Activated naive CD4-positive, alpha-beta T cell (primary cell): ENCODE measurements at places on chromosomes 5 and 9.

GRCh38 chr9:124428751-124429529, 13.7 kb upstream of the PSMB7 start:
- DNase-seq = no peak

DNA sequence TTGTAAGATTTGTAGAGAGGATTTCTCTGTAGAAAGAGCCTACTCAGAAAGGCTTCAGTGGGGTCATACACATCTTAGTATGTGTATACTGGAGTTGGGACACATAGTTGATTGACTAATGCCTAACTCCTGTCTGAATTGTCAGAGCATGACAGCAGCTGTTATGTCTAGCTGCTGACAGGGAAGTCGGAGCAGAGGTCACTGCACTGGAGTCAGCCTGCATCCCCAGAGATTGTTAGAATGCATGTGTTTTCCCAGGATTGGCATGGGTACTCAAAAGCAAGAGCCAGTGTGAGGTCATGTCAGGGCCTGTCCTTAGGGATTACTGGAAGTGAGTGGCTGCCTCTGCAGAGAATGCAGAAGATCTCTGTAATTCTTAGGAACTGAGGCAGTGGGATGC, 82.7 kb downstream of the ITGA1 start:
- no peak for DNase-seq

DNA sequence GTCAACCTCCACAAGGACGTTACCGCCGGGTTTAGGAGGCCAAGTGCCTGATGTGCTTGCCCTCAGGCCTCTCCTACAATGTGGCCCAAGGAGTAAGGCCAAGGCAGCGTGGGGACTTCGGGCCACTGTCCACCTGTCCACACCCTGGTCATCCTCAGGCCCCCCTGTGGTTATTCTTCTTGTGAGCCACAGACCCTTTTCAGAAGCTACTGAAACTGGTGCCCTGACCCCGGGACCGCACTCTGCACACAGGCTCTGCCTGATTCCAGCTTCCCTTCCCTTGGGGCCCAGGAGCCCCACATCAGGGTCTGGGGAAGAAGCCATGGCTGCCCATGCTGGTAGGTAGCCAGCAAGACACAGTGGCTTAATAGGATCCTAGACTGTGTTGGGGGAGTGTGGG, 128.8 kb downstream of the OLFM1 start:
- no peak for DNase-seq

GRCh38 chr9:2263111-2263510, 248.0 kb downstream of the SMARCA2 start:
- no peak for DNase-seq

GRCh38 chr9:100590481-100590880, 12.6 kb downstream of the CAVIN4 start:
- DNase-seq = no peak

DNA sequence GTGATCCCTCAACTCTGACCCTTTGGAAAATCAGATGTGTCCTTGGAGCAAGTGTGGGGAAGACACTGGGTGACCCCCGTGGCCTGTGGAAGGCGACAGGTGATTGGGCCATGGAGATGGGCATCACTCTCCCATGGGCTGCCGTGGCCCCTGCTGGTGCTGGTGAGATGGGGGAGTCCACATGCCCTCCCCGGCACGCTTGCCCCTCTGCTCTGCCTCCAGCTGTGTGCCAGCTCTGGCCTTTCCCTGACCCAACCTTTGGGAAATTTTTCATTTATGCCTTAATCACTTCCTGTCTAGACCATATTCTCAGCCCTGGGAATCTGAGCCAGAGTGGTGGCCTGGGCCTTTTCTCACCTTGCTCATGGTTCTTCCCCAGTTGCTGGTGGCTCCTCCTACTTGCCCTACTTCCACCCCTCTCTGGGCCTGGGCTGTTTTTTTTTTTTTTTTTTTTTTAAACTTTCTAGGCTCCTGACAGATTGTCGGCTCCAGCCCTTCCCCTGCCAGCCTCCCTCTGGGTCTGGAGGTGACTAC, 56.6 kb downstream of the RGS3 start:
- DNase-seq = no peak

DNA sequence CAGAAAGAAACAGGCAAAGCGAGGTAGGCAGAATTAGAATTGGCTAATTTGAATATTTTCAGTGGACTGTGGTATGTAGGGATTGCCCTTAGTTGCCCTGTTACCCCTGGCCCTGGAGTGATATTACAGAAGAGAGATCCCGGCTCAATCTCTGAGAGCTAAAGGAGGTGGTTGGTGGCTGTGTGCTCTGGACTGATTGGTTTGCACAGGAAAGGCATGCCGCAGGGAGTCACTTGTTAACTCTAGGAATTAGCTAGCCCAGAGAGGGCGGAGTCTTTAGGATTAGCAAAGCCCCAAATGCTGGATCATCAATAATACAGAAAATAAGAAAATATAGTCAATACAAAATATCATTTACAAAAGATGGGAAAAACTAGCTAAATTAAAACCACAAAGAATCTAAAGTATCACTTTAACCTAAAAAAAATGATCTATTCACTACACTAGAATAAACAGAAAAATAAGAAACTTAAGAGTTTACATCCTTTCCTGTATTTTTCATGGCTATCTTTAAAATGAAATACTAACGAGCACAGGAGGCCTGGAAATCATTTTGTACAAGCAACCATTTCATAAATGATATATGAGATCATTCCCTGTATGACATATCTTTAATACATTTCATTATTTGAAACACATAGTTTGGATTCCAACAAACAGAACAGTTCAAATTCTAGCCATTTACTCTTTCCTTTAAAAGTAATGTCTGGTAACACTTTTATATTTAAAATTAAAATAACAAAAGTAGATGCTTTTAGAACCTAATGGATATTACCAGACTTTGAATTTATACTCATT, 71.1 kb downstream of the GNAQ start:
- no peak for DNase-seq

- no peak for DNase-seq
Observed at GRCh38 chr5:6716629-6717149, 3.5 kb downstream of the TENT4A start.

DNA sequence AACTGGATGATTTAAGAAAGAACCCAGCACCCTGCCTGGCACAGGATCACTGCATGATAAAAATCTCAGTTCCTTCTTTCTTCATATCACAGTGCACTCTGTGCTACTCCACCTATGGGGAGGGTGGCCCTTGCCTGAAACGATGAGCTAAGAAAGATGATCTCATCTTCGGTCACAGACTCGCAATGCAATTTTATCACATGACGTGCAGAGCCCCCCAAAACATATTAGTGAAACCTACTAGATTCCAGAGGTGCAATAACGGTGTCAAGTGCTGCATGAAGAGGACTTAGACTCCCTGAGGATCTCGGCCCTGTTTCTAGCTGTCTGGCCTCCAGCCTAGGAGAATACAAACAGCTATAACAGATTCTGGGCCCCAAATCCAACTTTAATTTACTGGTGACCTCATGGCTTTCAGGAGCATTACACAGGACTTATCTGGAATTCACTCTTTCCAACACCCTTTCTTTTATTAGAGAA, 104.0 kb downstream of the EBF1 start:
- no peak for DNase-seq

DNA sequence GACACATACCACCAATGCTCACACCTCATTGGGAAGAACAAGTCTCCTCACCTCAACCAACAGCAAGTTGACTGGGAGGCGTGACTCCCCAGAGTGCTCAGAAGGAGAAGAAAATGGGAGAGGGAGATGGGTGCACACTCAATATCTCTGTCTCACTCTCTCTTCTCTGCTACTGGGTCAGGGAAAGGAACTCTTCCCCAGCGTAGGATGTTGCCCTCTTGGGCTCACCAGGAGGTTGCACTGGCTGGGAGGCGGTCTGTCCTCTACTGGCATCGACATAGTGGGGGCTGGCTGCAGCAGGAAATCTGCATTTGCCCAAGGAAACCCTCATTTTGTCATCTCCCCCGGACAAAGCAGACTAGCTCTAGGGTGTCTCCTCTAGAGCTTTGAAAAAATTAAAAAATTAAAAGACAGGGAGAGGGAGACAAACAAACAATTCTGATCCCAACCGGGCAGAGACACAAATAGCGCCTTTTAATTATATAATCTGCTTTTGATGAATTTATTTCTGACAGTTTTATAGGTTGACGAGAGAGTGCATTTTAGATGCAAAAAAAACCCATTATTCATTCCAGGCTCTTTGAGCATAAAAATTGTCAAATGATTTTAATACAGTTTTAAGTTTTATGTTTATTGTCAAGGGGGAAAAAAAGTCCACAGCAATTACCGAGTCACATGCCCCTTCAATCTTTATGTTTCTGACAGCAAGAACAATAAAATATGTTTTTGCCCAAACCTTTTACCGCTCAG, 179.3 kb upstream of the MVB12B start:
- no peak for DNase-seq

DNA sequence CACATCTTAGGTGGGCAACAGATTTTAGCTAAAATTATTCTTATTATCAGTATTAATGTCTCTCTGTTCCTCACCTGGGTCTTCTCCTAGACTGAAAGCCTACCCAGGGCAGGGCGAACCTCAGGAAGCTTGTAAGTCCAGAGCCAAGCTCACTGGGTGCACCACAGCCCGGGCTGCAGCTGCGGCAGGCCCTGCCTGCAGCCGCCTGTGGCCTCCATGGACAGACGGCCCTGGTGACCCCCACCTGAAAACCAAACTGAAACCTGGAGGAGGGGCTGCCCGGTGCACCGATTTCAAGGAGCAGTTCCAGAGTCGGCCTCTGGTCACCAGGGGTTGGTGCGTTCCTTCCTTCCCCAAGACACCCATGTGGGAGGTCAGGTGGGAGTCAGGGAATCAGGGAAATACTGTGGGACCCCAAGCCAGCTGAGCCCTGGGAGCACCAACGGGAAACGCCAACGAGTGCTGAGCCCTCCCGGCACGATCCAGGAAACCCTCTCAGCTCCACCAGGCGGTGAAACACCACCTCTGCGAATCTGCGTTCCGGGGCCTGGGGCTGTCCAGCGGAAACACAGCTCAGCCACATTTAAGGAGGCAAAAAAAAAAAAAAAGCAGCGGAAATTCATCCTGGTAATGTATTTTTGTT, 68.6 kb upstream of the PPP1R26 start:
- no peak for DNase-seq

DNA sequence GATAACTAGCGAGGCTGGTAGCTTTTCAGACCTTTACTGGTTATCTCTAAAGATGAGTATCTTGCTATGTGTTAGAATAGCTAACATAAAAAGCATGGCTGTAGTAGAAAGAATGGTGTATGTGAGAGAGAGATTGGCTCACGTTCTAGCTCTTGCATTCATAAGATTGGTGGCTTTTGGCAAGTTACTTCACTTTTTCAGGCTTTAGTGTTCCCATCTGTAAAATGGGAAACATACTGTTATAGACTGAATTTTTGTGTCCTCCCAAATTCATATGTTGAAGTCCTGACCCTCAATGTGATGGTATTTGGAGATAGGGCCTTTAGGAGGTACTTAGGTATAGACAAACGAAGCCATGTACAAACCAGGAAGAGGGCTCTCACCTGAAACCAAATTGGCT, 302.4 kb upstream of the KLF4 start:
- DNase-seq = no peak

GRCh38 chr9:84297162-84297821, 43.3 kb downstream of the SLC28A3 start:
- no peak for DNase-seq

DNA sequence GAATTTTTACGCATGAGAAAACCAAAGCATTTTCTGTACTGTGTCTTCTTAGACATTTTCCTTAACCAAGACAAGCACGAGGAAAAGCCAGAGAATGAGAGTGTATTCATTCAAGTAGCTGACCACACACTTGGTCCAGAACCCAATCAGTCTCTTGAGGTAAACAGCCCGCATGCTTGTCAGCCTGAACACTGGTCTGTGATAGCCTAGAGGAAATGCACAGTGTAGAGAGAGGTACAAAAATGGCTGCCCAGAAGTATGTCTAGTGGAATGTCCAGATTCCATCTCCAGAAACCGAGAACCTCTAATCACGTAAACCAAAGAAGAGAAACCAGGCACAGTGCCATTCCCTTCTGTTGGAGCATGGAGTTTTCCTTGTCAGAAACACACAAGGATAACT, 80.0 kb upstream of the SNX2 start:
- DNase-seq = no peak
